AG09309 (cell line): ENCODE measurements at places on chromosomes 2 and 18.

DNA sequence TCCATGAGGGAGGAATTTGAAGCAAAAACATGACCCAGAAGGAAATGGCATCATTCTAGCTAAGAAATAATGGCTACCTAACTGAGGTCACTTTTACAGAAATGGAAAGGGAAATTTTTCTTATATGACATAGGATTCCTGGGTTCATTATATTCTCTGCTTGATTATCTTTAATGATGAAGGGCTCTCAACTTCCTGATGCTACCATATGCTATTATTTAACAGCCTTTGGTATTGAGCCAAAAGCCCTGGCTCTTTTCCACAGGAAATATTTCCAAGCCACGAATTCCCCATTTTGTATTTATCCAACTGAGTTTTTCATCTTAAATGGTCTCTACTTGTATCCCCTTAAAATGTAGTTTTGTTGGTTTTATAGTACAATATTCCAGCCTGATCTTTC lies 63.2 kb upstream of the NPAS2 start:
- no peak for DNase-seq

DNA sequence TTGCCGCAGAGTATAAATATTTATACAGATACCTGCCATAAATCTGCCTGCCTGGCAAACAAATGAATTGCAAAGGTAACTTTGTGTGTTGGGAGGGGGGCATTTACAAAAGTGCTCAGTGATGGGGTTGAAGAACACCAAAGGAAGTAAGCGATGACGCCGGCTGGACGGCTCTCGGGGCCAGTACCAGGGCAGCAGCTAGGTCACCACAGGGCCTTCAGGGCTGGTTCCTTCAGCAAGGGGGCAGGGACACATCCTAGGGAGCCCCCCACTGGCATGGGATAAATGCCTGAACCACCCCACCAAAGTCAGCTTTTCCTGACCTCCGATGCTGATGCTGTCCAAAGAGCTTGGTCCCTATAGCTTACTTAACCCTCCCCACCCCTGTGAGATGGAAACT lies 190.4 kb downstream of the CELF4 start:
- DNase-seq: no peak

GRCh38 chr2:45888641-45889040 lies 237.2 kb downstream of the PRKCE start:
- no peak for DNase-seq

DNA sequence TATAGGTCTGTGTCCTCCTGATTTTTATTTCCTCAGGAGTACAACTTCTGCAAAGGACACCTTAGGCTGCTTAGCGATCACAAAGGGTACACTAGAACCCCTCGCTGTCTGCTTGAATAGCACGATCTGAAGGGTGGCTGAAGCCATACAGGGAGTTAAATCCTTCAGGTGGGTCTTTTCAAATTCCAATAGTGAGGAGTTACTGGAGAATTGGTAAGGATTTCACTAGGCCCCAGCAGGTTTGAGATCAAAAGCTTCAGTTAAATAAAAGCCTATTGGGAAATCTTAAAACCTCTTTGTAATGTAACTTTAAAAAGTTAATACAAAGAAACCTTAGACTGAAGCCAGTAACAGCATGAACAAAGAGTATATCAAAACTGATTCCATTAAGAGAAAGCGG lies 613.1 kb downstream of the ZEB2 start:
- DNase-seq: no peak

DNA sequence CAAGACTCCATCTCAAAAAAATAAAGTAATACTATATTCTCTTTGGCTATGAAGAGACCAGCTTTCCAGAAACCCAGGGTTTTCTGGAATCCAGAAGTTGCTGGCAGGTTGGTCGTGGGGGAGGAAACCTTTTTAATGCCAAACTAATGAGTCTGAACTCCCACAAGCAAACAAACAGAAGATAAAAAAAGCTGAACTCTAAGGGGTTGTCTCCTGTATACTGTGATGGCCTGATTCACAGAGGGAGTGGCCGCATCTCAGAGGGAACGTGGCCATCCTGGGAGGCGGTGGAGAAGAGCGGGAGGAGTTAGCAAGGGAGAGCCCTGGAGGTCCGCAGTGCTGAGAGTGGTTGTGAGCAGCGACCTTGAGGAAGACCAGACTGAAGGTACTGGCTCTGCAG lies 36.1 kb downstream of the LIMS1 start:
- no peak for DNase-seq

DNA sequence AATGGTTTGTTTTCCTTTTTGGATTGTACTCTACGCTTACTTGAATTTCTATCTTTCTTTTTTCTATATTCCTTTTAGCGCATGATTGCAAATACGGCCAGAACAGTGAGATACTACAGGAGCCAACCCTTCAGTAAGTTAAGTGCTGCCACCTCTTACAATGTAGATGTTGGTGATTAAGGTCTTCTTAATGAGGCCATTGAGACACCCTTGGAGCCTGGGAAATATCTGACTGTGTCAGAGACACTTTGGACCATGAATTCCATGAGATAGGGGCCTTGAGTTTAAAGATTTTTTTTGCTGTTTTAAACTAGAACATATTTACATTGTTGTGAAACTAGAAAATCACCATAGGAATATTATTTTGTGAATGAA lies 27.1 kb upstream of the MAP3K20 start:
- DNase-seq: no peak

DNA sequence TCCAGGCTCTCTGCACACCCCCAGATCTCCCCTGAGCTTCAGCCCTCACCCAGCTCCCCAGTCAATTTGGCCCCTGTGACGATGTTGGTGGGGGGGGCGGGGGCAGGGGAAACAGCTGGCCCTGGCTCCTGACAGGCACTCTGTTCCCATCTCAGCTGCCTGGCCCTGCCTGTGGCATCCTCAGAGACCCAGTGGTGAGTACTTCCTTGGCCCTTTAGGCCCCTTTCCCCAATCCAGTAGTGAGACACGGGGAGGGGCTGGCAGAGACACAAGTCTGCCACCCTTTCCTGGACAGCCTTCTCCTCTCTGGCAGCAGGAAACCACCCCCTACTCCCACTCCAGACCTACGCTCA lies 19.3 kb upstream of the C1QL2 start:
- no peak for DNase-seq

GRCh38 chr2:46798041-46798440 lies 117.6 kb downstream of the MCFD2 start:
- DNase-seq: no peak

DNA sequence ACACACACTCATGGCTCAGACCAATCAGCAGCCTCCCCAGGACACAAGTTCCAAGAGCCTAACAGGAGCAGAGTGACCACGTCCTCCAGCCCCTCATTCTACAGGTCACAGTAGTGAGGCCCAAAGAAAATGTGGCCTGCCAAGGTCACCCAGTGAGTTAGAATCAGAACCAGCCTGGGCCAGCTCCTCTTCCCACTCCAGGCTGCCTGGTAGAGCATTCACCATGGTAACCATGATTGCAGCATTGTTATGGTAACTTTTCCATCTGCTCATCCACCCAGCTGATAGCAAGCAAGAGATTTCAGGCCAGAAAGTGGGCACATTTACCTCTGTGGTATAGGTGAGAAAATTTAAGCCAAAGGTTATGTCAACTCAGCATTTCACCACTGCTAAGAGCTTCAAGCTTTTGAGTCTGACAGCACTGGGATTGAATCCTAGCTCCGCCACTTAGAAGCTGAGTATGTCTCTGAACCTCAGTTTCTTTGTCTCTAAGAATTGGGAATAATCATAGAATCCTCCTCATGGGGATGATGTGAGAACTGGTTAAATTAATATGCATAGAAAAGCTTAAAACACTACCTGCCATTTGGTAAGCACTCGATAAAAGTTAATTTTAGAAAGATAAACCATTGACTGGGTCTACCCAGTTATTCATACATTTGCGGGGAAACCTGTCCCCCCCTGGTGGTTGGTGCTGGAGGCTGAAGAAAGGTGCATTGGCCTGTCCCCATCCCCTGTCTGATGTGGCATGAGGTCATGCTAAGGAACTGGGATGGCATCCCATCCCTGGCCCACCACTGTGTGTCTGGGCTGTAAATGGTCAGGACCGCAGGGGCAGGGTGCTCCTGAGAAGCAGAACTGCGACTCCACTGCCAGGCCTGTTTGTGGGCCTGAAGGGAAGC lies 181.5 kb downstream of the KLHL29 start:
- DNase-seq: no peak

- no peak for DNase-seq
Observed at GRCh38 chr2:8154936-8155335, 526.9 kb upstream of the ID2 start.

DNA sequence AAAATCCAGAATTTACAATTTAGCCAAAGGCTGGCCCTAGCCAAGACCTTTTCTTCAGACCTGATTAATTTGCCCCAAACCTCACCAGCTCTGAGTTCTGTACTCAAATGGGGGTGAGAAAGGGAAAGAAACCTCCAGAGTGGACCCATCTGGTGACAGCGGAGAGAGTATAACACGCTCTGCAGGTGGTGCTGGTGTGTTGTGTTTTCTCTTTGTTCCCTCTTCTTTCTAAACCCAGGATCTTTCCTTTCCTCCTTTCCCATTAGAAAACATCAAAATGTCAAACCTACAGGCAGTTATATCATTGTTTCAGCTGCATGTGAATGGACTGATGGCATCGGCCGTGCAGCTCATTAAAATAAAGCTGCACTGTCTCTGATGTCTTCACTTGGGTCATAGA lies 253.2 kb upstream of the SP5 start:
- no peak for DNase-seq

GRCh38 chr18:50114448-50114847 lies 80.5 kb downstream of the MYO5B start:
- DNase-seq: no peak

DNA sequence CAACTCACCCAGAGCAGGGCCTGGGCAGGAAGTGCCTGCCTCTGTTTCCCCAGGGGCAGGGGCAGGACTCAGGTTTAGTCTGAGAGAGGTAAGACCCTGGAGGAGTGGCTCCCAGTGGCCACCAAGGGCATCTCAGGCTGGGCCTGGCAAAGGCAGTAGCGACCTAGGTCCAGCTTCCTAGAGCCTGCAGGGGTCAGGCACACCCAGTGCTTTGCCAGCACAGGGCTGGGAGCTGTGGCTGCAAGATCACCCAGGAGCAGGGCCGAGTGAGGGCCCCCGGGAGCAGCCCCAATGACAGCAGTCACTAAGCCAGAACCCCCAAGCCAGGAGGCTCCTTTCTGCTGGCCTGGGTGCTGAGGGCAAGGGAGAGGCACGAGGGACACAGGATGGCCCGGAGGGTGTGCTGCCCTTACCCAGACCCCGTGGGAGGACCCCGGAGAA lies 8.8 kb upstream of the DUSP2 start:
- no peak for DNase-seq

DNA sequence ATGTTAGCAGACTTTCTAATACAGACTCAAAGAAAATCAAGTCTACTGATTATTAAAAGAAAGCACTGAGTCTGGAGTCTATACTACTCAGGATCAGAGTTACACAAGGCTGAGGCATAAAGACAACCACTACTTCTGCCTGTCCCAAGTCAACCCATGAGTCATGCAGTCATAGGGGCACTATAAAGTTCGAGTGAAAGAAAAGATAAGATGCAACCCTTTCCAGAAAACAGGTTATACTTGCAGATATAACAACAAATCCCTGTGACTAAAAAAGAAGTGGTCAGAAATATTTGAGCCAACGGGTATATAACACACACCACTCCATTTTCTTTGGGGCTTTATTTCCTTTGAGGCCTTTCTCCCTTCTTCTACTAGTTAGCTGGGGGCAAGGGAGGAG lies 18.6 kb upstream of the SCRN3 start:
- no peak for DNase-seq

- no peak for DNase-seq
Observed at GRCh38 chr2:220510668-220511067, 883.2 kb downstream of the SLC4A3 start.

DNA sequence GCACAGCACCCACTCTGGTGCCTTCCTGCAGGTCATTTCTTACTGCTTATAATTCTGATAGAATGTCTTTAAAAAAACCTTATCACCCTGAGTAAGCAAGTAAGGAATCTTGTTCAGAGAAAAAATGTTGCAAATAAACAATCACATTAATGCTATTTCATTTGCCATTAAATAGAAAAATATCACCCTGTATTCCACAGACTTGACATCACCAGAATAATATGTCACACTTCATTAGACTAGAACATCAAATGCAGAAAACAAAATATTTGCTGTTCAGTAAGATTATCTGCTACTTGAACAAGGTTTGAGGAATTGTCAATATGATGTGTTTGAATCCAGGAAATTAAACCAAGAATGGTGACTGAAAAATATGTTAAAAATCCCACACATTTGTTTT lies 236.6 kb upstream of the MMADHC start:
- DNase-seq: no peak

DNA sequence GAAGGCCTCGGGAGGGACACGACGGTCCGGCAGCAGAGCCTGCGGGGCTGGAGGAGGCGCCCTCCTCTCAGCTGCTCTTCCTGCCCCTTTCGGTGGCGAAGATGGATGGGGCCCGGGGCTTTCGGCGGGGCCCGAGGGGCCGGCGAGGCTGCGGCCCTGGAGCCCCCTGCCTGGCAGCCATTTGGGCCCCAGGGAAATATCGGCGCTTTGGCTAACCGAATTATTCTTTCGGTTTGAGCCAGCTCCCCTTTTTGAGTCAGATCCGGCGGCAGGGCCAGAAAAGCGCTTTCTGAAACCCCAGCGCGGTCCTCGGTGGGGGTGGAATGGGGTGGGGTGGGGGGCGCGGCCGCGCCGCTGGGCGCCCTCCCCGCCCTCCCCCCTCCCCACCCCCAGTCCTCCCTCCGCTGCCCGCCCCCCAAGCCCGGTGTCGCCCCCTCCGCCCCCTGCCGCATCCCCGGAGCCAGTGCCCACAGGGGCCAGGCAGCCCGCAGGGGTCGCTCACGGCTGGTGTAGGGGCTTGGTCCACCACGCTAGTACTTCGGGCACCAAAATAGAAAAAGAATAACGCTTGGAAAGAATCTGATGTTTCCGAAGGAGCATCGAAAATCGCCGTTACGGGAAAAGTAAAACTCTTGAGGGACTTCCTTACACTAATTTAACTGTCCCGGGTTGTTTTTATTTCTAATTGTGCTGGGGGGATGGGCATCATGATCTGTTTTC lies 9.1 kb upstream of the ARID5A start:
- DNase-seq: no peak

GRCh38 chr2:117972476-117973123 lies 41.3 kb downstream of the CCDC93 start:
- peak; percentile 51 for DNase-seq

GRCh38 chr2:128345436-128346165 lies 26.9 kb upstream of the HS6ST1 start:
- no peak for DNase-seq

DNA sequence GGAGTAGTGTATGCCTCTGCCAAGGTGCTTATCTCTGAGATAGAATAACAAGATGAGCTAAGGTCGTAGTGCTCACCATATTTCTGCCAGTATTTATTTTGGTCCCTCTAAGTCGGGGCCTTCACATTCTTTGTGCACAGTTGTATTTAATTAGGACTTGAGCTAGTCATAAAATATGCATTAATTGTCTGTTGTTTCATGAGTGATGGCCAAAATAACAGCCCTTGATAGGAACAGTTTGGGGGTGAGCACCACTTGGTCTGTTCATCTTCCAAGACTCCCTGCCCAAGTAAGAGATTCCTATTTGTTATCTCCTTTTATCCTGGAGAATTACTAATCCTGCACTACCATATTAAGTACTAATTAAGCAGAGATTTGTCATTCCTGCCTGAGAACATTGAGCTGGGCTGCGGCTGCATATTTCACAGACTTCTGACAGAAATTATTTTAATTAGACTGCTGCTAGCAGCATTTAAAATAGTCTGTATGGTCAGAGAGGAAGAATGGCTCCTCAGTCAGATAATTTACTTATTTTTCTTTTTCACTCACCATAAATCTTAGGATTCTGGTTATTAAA lies 435.1 kb downstream of the MTX2 start:
- no peak for DNase-seq
